ENCODE measurements at places on chromosomes 7 and 10. TPM values are rescaled to one million over a fixed set of nuclear protein-coding genes. Genes with fewer than 3 reads are reported as not detected.

- DNase-seq = peak; percentile 34
Measured at GRCh38 chr7:131106681-131107336, 220.9 kb upstream of the MKLN1 start.

The CPA4 gene
- 90.5 TPM for total RNA-seq

- no peak for DNase-seq
Measured at GRCh38 chr7:47751043-47751442, 169.1 kb upstream of the TNS3 start.

The DMBT1 gene
- 18.4 TPM for total RNA-seq

GRCh38 chr7:104206841-104207240 lies 972 bp downstream of the ORC5 start:
- no peak for DNase-seq

The CYP3A7 gene
- not detected for total RNA-seq

The RNF133 gene
- total RNA-seq = not detected

DNA sequence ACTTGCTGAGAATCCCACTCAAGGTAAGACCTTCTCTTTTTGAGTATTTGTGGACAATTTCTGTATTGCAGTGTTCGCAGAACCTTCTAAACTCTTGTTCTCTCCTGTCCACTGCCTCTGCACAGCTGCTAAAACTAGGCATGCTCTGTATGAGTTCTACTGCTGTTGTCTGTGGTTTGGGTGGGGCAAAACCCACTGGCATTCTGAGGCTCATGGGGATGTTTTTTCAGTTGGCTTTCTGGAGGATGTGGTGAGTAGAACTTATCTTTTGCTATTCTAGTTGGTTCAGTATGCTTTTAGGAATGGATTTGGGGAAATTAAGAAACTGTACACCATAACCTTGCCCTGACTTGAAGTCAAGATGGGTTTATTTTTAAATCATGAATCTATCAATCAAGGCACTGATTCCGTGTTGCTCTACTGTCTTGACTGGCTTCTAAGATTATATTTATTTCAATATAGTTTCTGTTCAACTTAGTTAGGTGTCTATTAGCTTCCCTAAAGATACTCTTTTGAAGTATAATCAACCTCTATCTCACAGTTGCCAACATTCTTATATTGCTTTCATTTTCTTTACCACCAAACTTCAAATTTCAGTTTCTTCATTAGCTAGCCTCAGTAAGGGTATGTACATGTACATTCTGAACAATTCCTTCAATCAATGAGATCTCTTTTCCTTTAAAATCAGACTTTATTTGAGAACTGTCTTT lies 25.0 kb upstream of the C1GALT1 start:
- DNase-seq = peak; percentile 100

DNA sequence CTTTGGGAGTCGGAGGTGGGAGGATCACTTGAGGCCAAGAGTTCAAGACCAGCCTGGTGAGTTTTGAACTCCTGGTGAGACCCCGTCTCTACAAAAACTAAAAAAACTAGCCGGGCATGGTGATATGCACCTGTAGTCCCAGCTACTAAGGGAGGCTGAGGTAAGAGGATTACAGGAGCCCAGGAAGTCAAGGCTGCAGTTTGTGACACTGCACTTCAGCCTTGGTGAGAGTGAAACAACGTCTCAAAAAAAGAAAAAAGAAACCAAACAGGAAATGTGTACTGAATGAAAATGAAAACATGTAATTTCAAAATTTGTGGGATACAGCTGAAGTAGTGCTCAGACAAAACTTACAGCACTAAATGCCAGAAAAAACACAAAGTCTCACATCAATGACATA lies 7.6 kb downstream of the ARHGAP12 start:
- DNase-seq = no peak

DNA sequence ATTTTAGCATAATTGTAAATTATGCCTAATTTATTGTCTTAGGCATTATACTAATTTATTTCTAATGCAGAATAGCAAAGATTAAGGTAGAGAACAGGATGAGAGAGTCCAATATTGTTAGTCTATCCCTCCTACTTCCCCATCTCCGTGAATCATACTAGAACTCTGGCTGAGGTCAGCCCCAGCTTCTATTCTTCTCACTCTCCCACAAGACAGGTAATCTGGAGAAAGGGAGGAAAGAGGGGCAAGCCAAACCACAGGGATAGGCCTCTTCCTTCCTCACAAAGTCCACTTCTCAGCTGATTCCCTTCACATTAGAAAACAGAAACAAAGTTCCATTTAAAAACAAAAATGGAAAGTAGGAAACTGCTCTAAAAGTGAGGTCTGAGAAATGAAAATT lies 117.5 kb upstream of the LAMB4 start:
- DNase-seq = no peak

- no peak for DNase-seq
Measured at GRCh38 chr7:144720710-144721109, 115.1 kb downstream of the TPK1 start.

DNA sequence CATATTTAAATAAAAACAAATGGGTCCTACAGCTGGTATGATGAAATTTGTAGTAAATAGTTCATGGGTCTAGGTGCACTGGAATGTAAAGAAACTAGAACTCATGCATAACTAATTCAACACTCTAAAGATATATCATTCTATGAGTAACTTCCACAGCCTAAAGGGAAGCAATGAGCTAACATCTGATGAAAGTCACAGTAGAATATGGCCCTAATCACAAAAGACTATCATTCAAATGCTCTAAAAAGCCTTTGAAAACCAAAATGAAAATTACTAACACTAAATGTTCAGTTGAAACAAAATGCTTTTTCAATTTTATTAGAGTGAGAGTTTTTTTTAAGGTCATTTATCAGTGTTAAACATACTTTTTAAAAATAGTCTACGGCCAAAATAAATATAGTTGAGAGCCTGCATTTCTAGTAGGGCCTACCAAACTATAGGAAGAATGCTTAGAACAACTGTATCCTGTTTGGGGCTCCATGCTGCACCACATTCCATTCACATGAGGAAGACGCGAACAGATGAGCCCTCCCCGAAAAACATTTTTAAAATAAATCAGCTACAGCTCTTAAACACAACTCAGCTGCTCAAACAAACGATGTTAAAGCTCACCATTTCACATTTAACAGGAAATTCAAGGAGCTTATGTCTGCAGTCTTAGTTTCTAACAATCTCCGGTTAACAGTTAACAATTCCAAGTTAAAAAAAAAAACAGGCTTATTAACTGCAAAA lies 134.5 kb downstream of the NRBF2 start:
- peak; percentile 85 for DNase-seq

GRCh38 chr10:43760514-43760913 lies 111.8 kb upstream of the ZNF32 start:
- no peak for DNase-seq

The TDRD1 gene
- total RNA-seq = 0.06 TPM

The PRKG1 gene
- total RNA-seq = 6.2 TPM

- no peak for DNase-seq
Measured at GRCh38 chr7:26508481-26508880, 216.8 kb downstream of the SNX10 start.

- no peak for DNase-seq
Measured at GRCh38 chr7:94228223-94228622, 166.5 kb upstream of the COL1A2 start.

DNA sequence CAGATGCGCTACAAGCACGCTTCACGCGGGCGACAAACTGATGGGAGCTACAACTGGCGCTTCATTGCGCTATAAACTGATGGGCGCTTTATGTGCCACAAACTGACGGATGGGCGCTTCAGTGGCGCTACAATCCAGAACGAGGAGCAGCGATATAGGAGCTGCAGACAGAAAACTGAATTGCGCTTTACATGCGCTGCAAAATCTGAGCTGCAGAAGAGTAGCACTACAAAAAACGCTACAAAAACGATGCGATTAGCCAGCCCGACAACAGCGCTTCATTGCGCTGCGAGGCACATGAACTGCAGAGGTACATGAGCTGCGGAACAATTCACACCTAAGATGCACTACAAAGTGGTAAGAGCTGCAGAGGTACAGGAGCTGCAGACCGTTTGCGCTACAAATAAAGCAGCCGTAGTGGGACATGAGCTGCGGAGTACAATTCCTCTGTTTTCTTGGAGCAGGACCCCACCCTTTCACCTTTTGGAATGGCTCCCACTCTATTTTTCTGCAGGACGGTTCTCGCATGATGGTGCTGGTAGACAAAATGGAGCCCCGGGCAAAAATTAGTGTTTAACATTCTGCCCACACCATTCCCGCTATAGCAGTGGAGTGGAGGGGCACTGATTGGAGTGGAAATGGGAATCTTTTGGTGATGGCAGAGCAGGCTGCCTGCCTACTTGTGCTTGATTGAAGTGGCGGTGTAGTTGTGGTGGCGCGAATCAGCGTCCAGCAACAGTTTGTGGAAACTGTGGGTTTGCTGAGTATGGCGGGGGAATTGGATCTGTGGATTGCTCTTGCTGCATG lies 1.2 kb upstream of the SGCE start:
- peak; percentile 61 for DNase-seq

DNA sequence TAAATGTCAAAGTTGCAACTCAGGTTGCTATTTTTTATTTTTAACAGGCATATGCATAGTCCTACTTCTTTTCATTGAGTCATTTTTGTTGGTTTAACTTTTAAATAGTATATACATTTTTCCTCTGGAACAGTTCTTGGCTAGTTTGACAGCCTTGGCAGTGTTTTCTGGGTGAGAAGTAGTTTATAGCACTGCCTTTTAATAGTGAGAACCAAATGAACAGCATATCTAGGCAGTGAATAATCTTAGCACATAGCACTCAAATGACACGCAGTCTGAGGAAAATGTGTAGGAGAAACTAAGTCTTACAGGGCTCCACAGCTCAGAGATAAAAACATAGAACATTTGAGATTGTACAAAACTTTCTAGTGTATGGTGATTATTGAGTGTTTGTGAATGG lies 265.5 kb upstream of the POT1 start:
- DNase-seq = no peak

The FOXI2 gene
- total RNA-seq = not detected

DNA sequence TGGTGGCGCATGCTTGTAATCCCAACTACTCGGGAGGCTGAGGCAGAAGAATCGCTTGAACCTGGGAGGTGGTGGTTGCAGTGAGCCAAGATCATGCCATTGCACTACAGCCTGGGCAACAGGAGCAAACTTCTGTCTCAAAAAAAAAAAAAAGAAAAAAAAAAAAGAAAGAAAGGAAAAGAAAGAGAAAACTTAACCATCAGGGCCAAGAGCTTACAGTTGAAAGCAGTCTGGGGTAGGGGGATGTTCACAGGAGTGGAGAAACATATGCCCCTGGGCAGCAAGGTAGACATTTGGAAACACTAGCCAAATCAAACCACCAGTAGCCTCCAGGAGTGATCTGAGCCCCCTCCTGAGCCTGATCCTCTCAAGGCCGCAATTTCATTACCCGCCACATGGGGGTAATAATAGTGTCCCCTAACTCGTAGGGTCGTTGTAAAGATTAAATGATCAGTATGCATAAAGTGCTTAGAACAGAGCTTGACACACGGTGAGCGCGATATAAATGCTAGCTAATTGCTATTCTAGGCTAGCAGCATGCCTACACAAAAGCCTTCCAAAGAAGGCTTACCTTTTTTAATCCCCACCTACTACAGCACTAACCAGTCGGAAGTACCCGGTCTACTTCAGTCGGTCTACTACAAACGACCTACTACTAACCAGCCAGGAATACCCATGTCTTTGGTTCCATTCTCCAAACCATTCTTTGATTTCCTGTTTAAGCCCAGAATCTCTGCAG lies 274.3 kb upstream of the NEBL start:
- no peak for DNase-seq

The PRRT4 gene
- not detected for total RNA-seq

- no peak for DNase-seq
Measured at GRCh38 chr10:121514141-121514865, 83.9 kb downstream of the FGFR2 start.

DNA sequence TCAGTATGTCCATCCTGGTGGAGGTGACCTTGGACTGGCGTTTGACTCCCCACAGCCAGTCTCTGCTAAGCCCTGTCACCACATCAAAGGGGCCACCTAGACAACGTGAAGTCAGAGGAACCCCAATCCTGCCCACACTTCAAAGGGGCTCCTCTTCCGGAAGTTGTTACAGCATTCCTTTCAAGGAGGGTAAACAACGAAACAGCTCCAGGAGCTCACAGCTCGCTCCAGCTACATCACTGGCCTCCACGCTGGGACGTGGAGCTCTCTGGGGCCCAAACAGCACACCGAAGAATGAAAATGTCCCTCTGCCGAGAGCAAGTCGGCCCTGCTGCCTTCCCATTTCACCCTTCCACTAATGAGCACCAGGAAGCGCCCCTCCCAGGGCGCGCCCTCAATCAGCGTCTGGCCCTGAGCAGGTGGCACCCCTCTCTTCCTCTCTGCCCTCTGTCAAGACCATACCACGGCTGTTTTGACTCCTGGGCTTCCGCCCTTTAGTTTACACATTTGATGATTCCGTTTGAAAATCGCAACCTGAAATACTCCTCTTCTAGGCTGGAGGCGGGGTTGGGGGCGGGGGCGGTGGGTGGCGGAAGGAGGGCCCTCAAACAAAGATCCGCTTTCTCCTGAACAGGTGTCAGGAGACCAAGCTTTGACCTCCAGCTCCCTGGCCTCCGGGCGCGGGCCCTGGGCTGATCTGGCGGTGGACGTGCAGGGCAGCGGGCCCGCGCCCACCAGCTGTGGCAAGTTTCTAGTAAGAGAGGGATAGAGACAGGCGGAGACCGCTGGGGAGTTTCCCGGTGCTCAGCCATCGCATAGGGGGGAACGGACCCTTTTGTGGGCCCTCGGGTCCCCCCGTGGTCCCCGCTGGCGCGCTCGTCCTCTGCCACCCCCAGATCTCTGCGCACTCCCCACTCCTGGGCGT lies 53.1 kb upstream of the KDM7A start:
- no peak for DNase-seq

DNA sequence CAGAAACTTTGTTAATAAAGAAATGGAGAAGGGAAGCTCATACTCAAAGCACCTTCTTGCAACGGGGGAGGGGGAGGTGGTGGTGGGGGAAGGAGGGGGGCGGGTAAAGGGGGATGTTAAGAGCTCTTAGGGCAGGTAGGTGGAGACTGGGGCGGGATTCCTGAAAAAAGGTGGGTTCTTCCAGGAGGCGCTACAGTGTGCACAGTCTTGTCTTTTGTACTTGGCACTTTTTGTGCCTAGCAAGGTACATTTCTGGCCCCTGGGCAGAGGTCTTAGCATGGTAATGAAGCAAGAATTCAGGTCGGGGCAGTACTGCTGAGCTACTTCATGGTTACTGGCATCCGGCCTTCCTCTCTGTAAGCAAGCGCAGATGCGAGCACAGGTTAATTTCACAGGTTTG lies 15.2 kb upstream of the LAMB4 start:
- DNase-seq = no peak

GRCh38 chr10:14459665-14460064 lies 128.9 kb upstream of the FRMD4A start:
- DNase-seq = peak; percentile 73

DNA sequence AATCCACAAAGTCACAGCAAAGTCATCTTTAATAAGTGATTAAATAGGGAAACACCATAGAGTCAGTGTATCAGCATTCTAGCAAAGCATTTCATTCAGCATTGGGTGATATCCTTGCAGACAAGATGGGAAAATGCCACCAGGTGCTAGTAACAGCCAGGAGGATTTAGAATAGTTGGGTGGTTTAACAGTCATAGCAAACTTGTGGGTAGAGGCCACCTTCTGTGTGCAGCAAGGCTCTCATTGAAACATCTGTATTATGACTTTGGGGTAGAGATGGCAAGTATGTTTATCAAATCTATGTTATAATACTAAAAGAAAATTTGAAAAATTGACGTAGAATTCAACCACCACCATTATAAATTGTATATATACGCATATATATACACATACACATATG lies 26.4 kb upstream of the ADO start:
- DNase-seq = no peak

The ADAP1 gene
- 0.57 TPM for total RNA-seq

The GOLGA7B gene
- total RNA-seq = not detected

The RASSF4 gene
- total RNA-seq = 16.9 TPM
